ENCODE measurements at places on chromosomes 1 and 21. TPM values are rescaled to one million over a fixed set of nuclear protein-coding genes. Genes with fewer than 3 reads are reported as not detected.

C1QA gene
- 0.94 TPM for total RNA-seq

DNA sequence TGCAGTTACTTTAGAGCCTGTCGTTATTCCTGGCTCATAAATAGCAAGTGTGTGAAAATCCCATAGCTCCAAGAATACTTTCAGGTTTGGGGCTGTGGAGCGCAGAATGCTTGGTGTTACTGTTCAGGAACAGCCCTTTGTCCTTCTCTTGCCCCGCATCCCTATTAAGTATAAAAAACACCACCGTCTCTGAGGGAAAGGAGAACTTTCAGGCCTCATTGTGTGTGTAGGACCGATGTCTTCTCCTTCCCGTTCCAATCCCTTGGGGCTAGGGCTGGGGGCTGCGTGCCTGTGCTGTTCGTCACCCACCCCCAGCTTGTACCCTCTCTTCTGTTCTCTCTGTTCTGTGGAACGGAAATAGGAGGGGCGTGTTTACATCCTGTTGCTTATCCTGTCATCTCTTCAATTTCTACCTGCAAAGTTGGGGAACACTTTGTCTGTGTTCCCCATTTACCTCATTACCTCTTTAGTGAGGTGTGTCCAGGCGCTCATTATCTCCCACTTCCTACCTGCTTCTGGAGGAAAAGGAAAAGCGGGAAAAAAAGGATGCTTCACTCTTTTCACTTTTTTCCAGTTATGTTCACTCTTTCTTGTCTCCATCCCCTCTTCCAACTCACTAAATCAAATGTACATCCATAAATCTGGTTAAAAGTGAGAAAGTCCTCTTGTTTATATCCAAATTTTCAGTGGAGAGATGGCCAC is 788 bp upstream of the TXNIP start:
- H3K4me3 ChIP-seq, result peak overlapping the region; percentile 85
- no peaks in the 10 kb centered on the region for H3K27me3 ChIP-seq
- H3K36me3 ChIP-seq, result peaks cover 39% of the 10 kb centered on the region
- H3K4me1 ChIP-seq, result peaks cover 29% of the 10 kb centered on the region

- no peaks in the 10 kb centered on the region for H3K27me3 ChIP-seq
- no peak overlapping the region for H3K4me3 ChIP-seq
- H3K4me1 ChIP-seq, result no peaks in the 10 kb centered on the region
- H3K27ac ChIP-seq, result no peak overlapping the region
- no peak for DNase-seq
Measured at GRCh38 chr1:232319072-232319471, 310.9 kb downstream of the SIPA1L2 start.

DNA sequence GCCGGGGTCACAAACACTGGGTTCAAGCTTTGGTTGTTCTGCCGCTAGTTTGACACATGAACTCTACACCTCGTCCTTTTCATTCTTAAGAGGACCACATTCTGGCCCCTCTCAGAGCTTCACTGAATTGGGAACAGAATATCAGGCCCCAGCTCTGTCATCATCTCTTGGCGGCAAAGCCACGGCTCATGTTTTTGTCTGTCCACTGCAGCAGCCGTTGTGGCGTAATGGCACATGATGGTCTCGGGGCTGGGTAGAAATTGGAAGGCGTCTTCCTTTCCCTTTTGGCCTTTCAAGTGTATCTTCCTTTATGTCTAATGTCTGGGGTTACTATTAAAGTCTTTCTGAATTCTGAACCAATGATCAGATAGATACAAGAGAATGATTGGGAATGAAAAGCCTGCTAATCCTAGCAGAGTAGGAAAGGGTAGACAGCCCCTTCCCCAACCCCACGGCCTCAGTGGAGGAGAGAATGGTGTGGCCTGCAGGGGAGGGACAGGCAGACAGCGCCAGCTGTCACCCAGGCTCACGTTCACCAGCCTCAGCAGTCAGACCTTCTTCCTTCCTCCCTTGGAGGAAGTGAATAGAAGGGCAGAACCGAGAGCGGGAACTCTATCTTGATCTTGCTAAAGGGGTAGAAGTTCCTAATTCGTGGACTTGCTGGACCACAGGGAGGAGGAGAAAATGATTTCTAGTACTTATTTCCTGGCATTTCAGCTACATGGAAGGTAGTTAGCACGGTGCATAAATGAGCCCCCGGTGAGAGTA is 498.1 kb downstream of the KIF26B start:
- H3K27ac ChIP-seq, result no peak overlapping the region
- no peaks in the 10 kb centered on the region for H3K36me3 ChIP-seq
- H3K4me3 ChIP-seq, result no peak overlapping the region
- H3K4me1 ChIP-seq, result no peaks in the 10 kb centered on the region

DNA sequence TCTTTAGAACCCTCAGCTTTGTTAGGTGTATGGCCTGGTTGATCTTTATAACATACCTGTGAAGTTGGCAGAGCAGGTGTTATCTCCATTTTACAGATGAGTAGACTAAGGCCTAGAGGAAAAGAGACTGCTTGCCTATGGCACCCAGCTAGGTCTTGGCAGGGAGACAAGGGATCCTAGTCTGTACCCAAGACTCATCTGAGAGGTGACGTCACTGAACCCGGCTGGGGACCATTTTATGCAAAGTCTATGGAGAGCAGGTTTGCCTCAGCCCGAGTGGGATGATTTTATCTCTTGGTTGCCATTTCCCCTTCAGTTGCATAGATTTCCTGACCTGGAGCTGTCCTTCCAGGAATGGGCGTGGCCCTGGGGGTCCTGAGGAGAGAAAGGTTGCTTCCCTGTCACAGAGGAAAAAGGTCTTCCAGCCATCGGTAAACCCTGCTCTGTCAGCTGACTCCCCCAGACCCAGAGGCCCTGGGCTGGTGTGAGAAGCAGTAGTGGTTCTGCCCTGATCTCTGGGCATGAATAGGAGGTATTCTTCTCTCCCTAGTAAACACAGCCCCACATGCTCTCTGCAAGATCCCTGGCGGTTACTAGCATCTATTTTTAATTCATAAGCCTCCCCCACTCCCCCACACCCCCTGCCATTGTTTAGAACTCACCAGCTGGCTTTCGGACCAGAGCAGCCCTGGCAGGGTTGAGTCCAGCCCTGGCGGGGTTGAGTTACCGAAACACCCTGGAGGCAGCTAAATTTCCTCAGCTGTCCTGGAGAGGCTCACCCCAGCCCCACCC is 19.6 kb downstream of the TMCC2 start:
- H3K4me1 ChIP-seq, result peaks cover 21% of the 10 kb centered on the region
- no peak overlapping the region for H3K27ac ChIP-seq
- H3K36me3 ChIP-seq, result no peaks in the 10 kb centered on the region
- no peak overlapping the region for H3K4me3 ChIP-seq
- no peaks in the 10 kb centered on the region for H3K27me3 ChIP-seq
- no peak for DNase-seq

- H3K27ac ChIP-seq, result no peak overlapping the region
- H3K4me3 ChIP-seq, result no peak overlapping the region
- H3K27me3 ChIP-seq, result no peaks in the 10 kb centered on the region
- no peaks in the 10 kb centered on the region for H3K36me3 ChIP-seq
- H3K4me1 ChIP-seq, result no peaks in the 10 kb centered on the region
- no peak for DNase-seq
Measured at GRCh38 chr21:44820851-44821250, 3.0 kb upstream of the SUMO3 start.

DNA sequence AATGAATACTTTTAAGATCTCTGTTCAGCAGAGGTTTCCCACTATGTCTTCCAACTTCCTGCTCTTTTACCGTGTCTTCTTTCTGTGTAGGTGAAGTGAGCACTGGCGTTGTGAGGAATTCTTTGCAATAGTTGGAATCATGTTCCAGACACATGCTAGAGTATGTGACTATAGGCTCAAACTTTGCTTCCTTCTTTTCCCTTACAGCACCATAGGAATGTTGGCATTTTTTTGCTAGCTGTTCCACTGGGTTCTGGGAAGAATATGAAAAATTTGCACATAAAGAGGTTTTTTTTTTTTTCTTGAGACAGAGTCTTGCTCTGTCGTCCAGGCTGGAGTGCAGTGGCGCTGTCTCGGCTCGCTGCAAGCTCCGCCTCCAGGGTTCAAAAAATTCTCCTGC is 15.7 kb upstream of the HUNK start:
- H3K27ac ChIP-seq, result no peak overlapping the region
- H3K36me3 ChIP-seq, result no peaks in the 10 kb centered on the region
- H3K4me1 ChIP-seq, result no peaks in the 10 kb centered on the region
- DNase-seq, result no peak
- 0 out of 3 replicates have a peak, but pooled peaks cover 2% of the 10 kb centered on the region for H3K27me3 ChIP-seq

RNU1-3 gene
- total RNA-seq, result 2,231 TPM

HAO2 gene
- total RNA-seq, result not detected

Measured in K562 (cell line).